Large intestine (tissue), 12 donors: ENCODE measurements at places on chromosomes 6 and 20. TPM values are rescaled to one million over a fixed set of nuclear protein-coding genes. Genes with fewer than 3 reads are reported as not detected.

The PRND gene
- 4.2 TPM for polyA plus RNA-seq

GRCh38 chr20:40869218-40870147 is 159.1 kb upstream of the TOP1 start:
- no peak for DNase-seq

DNA sequence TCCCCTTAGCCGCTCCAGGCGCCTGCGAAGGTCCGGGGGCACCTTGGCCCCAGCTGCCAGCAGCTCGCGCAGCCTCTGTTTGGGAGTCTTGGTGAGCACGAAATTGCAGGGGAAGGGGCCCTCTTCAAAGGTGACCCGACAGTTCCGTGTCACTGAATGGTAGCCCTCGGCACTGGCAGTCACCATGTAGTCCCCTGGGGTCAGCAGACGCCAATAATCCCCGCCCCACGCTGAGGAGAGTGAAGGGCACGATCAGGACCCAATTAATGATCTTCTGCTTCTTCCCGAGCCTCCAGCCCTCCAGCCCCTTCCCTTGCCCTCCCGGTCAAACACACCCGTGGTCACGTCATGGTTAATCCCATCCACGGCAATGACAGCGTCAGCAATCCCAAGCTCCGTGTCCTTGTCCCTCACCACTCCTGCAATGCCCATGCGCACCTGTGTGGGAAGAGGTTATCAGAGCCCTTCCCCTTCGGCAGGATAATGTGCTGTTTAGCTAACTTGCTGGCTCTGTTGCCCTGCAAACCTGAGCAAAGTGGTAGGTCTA is 6.2 kb downstream of the CPXM1 start:
- no peak for DNase-seq

GRCh38 chr6:166153966-166154365 is 13.7 kb downstream of the TBXT start:
- no peak for DNase-seq

GRCh38 chr6:151118461-151119123 is 121.2 kb upstream of the AKAP12 start:
- peak; percentile 58 for DNase-seq

GRCh38 chr20:20440481-20440880 is 72.6 kb downstream of the INSM1 start:
- DNase-seq = no peak

GRCh38 chr20:37297066-37297736 is 7.7 kb downstream of the MANBAL start:
- DNase-seq = no peak

DNA sequence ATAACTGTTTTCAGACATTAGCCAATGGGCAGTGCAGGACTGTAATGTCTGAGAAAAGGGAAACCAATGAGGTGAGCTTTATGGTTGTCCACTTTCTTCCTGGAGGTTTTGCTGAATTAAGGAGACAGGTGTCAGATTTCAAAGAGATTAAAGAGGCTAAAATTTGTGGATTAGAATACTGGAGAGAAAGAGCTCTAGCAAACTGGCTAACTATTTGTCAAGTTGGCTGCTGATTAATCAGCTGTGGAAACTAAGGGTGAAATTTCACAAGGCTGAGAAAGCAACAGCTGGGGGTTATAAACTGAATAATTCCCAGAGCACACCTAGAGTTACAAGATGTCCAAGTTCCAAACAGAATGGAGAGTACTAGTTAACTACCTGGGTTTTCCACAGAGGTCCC is 198.9 kb downstream of the TBC1D32 start:
- no peak for DNase-seq
